Activated CD4-positive, alpha-beta T cell treated with anti-CD3 and anti-CD28 coated beads, Interleukin-2, amount 50 U/mL, for 24 hours (primary cell): ENCODE measurements at places on chromosomes 2 and 18.
A peak's percentile ranks its signal among the peaks of the same experiment; 100 is the strongest.

- DNase-seq = no peak
Measured at GRCh38 chr2:6139916-6140315, 447.7 kb downstream of the SOX11 start.

DNA sequence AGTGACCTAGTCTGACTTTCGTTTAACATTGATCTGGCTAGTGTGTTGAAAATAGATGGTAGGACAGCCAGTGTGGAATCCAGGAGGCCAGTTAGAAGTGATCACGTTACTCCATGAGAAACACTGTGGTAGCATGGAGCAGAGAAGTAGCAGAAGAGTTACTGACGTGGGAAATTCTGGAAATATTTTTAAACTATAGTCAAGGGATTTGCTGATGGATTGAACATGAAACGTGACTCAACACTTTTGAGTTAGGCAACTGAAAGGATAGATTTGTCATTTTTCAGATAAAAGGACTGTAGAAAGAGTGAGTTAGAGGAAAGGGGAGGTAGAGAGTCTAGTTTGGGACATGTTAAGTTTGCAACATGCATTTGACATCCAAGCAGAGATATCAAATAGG is 130.4 kb downstream of the IRS1 start:
- no peak for DNase-seq

GRCh38 chr2:21774691-21775368 is 651.1 kb downstream of the TDRD15 start:
- no peak for DNase-seq

DNA sequence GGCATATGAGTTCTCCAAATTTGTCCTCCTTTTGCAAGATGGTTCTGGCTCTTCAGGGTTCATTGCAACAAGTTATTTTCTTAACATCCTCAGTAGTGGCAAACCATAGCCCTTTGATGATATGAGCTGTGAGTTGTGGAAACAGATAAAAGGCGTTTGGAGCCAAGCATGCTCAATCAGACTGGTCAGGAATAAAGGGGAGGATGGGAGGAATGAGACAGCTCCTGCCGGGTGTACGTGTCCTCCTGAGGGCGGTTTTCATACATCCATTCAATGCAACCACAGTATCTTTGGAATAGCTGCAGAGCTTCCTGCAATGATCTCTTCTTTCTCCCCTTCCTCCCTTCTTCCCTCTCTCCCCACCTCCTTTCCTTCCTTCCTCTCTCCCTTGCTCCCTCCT is 245.8 kb downstream of the GLI2 start:
- DNase-seq = no peak

- DNase-seq = no peak
Measured at GRCh38 chr2:97011977-97012569, 25.7 kb upstream of the FAM178B start.

DNA sequence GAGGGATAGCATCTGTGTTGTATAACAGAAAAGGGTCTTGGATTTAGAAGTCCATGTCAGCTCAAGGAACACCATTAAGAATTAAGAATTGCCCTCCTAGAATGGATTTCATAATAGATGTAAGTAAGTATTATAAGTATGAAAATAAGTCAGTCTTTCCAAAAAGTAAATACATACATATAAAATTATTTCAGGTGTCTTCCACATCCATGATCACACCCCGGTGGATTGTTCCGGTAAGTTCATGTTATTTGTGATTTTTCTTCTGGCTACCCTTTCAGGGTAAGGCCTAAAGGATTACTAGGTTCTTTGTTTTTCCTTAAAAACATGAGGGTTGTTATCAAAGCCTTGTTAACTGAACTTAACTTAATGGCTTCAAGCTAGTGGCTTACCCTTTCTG is 55.9 kb downstream of the TMEM185B start:
- no peak for DNase-seq

DNA sequence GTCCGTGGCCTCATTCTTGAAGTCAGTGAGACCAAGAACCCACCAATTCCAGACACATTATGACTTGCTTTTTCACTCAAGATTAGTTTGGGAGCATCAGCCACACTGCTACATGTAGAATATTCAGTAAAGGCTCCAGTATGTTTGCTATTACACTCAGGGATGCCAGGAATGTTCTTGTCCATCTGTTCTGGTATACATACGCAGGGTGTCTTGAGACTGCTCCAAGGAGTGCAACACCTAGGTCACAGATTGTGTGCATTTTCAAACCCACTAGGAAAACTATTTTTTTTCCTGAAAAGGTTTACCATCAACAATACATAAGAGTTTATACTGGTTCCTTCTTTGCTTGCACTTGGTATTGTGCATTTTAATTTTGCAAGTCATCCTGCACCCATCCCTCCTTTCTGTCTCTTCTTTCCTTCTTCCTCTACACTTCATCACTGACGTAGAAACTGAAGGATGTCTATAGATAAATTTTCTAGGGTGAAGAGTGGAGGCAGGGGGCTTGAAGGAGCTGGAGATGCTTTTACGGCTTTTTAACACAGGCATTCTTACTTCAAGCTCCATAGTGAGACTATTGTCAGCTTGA is 35.3 kb upstream of the MAP2 start:
- no peak for DNase-seq

- no peak for DNase-seq
Measured at GRCh38 chr2:188966728-188967440, 7.3 kb upstream of the COL3A1 start.

DNA sequence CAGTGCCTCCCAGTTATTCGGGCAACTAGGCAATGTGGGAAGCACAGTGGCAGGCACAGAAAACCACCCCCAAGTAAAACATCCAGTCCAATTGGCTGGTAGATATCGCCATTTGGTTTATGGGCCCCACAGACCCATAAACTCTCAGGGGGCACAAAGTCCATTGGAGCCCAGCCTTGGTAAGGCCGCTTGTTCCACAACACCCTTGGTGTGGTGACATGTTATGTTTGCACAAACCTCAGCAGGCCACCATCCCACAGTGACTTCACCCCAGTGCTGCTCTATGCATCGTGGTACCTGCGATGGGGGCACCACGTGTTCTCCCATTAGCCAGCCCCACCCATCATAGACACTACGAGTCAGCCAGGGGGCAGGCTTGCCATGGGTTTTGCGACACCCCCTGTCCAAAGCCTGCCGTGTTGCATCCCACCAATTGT is 18.5 kb downstream of the PHOSPHO2 start:
- DNase-seq = no peak

DNA sequence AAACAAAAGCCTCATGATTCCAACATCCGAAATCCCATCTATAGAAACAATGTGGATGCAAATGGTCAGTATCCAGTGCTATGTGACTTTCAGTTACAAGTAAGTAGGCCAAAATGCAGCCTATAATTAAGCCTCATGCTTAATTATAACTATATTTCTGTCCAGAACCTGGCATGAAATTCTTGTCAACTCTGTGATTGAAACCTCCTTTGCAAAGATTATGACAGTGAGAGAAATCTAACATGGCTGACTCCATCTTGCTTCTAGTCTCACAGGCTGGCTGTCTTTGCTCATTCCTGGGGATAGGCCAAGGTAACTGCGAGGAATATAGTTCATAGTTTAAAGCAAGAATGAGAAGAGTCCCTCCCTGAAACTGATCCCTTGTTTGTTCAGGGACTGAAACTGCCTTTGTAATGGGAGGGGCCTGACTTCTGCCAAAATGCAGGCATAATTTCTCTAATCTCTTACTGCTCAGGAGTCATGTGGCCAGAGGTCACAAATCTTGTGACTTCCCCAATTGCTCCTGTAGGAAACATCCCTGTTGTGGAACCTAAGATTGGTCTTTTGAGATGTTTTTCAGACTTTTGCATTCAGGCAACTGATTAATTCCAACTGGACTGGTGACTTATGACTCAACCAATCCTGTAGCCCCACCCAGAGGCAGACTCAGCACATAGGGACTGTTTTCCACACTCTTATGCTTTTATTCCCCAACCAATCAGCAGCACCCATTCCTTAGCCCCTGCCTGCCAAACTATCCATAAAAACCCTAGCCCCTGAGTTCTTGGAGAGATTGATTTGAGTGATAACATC is 84.5 kb upstream of the TLK1 start:
- no peak for DNase-seq

GRCh38 chr18:53753601-53754000 is 470.9 kb downstream of the MBD2 start:
- DNase-seq = no peak

- no peak for DNase-seq
Measured at GRCh38 chr18:74878267-74878666, 280.6 kb downstream of the ZNF407 start.

DNA sequence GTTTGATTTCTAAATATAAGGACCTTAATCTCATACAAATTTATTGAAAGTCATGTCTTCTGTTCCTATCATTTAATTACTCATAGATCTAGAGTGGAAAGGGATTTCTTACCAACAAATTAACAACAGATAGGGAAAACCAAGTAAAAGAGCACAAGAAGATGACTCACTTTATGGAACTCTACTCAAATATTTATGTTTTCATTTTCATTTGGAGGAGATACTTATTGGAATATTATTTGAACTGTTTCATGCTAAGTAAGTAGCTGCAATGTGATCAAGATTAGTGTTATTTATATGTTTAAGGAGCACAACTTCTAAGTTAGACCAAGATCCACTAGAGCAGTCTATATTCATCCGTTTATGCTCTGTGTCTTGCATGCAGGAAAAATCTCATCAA is 1.3 kb downstream of the NT5C1B start:
- DNase-seq = no peak

GRCh38 chr2:66164470-66164869 is 270.5 kb upstream of the MEIS1 start:
- DNase-seq = no peak

GRCh38 chr2:230312638-230313037 is 14.4 kb upstream of the SP140L start:
- DNase-seq = no peak

GRCh38 chr2:65267008-65267407 is 39.4 kb downstream of the ACTR2 start:
- DNase-seq = no peak

- peak; percentile 26 for DNase-seq
Measured at GRCh38 chr2:24421668-24422067, 61.3 kb upstream of the ITSN2 start.

DNA sequence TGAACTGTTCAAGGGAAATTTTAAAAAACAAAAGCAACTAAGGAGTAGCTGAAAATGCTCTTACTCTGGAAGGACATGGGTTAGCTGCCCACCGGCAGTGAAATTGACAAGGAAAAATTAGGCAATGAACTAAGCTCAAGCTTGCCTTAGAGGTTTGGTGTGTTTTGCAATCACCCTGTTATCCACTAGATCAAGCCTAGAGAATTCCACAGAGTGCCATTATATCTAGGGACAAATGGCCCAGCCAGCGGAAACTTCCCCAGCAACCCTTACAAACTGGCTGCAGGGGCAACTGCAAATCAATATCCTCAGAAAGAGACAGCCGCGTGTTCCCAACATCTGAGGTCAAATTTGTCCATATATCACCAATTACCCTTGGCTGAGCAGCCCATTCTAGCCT is 258.2 kb downstream of the SP3 start:
- no peak for DNase-seq

DNA sequence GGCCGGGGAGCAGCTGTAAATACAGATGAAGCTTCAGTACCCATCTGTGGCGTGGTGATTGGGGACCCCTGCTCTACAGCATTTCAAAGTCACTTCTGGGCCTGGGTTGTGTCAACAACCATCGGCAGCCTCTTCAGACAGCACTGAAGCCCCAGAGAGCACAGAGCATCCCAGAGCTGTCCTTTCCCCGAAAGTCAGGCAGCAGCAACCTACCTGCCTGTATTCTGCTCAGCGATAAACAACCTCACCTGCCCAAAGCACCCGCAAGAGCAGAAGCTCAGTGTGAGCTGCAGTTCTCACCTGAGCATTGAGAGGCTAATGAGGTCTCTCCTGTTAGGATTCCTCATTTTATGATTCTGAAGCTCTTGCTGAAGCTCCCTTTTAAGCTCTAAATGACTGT is 19.3 kb downstream of the TRABD2A start:
- DNase-seq = no peak

DNA sequence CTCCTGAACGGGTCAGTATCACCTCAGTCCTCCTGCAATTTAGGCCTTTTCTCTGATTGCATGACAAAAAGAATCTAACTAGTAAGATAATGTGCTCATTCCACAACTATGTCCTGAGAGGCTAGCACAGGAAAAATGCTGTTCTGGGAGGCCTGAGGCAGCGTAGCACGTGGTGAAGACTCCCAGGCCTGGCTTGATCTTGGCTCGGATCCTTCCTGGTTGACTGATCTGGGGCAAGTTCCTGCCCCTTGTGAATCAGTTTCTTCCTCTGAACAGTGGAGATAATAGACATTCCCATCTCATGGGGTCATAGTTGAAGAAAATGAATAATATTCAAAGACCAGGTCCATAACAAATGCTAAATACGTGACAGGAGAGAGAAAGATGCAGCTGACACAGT is 12.3 kb downstream of the FBLN7 start:
- DNase-seq = no peak

GRCh38 chr2:15820257-15820566 is 120.1 kb upstream of the MYCN start:
- no peak for DNase-seq

DNA sequence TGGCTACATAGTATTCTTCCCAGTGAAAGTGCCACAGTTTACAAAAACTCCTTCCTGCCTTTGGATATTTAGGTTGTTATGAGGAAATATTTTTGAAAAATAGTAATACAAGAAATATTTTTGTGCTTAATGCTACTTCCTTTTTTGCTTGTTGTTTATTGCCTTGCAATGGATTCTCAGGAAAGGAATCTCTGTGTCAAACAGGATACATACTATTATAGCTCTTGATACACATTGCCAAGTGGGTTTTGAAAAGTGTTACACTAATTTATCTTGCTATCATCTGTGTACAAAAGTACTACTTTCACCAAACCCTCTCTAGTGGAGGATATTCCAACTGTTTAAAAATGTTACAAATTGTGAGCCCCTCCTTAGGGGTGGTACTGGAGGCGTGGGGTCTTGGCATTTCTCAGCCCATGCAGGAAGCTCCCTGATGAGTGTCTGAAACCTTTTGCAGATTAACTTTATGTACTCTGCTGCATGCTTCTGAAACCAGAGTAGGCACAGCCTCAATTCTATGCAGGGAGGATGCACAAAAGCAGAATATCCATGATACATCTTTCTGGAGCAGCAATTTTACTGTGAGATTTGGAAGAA is 54.5 kb downstream of the EVA1A start:
- no peak for DNase-seq

DNA sequence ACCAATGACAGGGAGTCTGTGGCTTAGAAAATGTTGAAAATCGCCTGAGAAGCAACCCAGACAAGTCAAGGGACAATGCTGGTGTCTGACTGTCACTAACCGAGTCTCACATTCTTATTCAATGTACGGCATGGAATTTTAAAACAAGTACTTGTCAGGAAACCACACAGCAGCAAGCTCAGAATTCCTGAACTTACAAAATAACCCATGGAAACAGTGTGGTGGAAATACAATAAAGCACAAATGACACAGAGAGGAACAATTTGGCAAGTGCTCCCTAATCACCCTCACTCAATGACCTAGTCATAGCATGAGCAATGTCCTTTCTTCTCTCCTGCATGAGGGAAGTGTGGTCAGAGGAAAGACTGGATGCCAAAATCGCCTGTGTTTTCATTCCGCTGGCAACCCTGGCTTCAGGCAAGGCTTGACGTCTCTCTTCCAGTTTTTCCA is 154.0 kb downstream of the SATB2 start:
- DNase-seq = no peak
